ENCODE measurements at places on chromosomes 2 and 18.
A peak's percentile ranks its signal among the peaks of the same experiment; 100 is the strongest.

DNA sequence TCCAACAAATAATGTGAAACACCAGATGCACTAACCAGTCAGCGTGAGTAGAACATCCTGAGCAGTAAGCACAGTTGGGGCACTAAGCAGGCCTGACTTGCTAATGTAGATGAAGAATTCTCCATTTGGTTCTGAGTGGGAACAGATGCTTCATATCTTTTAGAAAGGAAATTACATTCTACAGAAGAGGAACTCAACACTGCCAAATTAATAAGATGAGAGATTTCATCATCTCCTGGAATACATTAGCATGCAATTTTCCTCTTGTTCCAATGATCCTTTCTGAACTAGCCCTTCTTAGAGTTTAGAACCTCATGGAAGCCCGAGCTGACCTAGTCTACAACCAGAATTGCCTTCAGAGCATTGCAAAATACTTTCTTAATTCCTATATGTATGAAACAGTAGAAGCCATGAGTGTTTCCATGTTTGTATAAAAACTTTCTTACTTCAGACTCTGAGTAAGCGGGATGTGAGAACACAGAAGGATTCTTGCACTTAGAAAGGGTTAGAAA is 34.8 kb downstream of the COL5A2 start:
- DNase-seq: no peak

GRCh38 chr18:9616049-9616448 is 1.7 kb upstream of the PPP4R1 start:
- DNase-seq: no peak

- DNase-seq: no peak
These were observed 117.0 kb downstream of the FTCDNL1 start for GRCh38 chr2:199734011-199734410.

- no peak for DNase-seq
These were observed 208.1 kb downstream of the NR4A2 start for GRCh38 chr2:156124458-156124857.

- DNase-seq: no peak
These were observed 15.3 kb upstream of the ARID5A start for GRCh38 chr2:96521219-96521618.

DNA sequence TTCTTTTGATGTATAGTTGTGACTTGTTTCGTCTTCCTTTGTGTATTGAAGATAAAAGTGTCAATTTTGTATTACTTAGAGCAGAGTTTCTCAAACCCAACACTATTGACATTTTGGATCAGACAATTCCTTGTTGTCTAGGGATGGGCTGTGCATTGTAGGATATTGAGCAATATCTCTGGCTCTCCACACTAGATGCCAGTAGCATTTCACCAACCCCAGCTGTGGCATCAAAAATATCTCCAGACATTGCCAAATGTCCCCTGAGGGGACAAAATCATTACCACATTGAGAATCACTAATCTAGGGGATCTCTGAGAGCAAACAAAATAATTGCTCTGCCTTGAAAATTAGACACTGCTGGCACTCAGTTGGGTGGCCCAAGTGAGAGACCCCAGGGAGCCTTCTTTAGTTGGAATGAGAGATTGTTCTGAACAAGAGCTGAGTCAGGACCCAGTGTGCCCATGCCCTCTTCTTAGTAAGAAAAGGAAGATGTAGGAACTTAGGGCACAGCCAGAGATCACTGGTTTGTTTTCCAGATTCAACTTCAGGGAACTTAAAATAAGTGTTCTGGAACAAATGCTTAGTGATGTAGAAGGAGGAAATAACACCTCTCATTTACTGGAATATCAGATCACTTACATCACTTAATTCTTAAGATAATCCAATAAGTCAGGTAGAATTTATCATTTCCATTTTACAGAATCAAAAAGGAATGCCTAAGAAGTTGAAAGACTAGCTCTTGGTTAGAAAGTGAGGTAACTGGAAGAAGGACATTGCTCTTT is 466.6 kb upstream of the TNP1 start:
- DNase-seq: no peak

- DNase-seq: no peak
These were observed 31.6 kb upstream of the ATG16L1 start for GRCh38 chr2:233219848-233220247.

GRCh38 chr2:74908748-74909444 is 49.5 kb upstream of the POLE4 start:
- peak; percentile 21 for DNase-seq

- DNase-seq: no peak
These were observed 99.9 kb upstream of the ZFP36L2 start for GRCh38 chr2:43326101-43326825.

- no peak for DNase-seq
These were observed 60.0 kb downstream of the ADCY3 start for GRCh38 chr2:24859968-24860600.

DNA sequence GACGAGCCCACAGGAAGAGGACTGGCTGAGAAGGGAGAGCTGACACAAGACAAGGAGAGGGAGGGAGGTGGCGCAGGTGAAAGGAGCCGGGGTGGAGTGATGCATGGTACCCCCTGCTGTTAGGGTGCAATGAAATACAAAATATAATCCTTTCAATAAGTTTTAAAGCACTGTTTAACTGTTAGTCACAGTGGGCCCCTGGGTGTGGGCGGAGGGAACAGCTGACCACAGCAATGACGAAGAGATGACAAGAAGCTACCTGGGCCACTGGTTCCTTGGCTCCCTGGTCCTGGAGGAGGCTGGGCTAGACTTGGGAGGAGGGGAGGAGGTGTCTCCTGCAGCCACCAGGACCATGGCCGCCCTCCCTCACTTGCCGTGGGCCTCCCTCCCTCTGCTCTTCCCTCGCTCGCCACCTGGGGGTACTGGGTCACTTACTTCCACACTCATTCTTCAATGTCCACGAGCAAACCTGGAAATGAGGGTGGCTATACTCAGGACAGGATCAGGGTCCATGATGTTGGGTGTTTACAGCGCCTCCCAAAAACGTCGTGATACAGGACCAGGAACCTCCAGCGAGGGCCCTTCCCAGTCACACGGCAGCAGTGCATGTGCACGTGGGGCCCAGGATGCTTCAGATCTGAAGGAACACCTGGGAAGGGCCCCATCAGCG is 196.1 kb downstream of the ANKRD30B start:
- DNase-seq: no peak

GRCh38 chr2:233354500-233354924 is 218 bp downstream of the DGKD start:
- no peak for DNase-seq

DNA sequence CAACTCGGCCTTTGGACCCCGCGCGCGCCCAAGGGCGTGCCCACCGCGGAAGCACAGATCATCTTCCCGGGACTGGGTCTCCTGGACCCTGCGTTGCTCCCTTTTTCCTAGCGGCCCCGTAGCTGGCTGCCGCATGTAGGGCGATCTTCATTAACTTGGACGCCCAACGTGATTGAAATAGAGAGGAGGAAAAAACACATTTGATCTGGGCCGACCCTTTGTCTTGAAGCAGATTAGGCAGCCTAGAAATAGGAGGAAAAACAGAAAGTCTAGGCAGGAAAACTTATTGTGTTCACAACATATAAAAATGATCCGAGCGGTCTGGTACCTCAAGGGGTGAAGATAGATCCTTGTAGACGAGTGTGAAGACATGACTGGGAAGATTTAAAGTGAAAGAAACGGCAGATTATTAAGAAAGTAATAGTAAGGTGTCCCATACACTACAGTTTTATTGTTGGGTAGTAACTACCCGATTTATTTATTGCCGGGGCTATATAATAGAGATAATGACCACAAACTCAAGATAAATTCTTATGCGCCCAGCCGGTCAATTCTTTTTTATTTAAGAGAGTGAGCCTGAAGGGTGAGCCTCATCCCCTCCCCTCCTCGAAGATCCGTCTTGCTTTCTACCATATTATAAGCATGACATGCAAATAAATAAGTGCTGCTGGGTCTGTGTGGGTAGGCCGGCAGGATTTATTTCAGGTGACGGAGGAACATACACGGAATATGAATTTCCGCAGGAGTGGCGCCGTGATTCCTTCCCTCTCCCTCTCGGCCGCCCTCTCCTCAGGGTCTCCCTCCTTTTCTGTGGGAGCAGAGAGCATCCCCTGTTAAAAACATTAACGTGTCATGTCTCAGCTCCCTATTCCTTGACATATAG is 147.4 kb downstream of the MEIS1 start:
- no peak for DNase-seq

DNA sequence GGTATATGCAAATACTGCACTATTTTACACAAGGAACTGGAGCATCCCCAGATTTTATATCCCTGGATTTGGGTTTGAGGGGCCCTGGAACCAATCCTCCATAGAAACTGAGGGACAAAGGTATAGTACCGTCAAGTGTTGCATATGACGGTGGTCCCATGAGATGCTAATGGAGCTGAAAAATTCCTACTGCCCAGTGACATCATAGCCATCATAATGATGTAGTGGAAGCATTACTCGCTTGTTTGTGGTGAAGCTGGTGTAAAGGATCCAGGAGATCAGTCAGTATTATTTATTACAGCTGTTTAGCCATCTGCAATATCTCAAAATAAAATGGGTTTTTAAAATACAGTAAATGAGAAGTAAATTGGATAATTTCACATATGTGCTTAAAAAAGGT is 496.6 kb upstream of the HS6ST1 start:
- no peak for DNase-seq

DNA sequence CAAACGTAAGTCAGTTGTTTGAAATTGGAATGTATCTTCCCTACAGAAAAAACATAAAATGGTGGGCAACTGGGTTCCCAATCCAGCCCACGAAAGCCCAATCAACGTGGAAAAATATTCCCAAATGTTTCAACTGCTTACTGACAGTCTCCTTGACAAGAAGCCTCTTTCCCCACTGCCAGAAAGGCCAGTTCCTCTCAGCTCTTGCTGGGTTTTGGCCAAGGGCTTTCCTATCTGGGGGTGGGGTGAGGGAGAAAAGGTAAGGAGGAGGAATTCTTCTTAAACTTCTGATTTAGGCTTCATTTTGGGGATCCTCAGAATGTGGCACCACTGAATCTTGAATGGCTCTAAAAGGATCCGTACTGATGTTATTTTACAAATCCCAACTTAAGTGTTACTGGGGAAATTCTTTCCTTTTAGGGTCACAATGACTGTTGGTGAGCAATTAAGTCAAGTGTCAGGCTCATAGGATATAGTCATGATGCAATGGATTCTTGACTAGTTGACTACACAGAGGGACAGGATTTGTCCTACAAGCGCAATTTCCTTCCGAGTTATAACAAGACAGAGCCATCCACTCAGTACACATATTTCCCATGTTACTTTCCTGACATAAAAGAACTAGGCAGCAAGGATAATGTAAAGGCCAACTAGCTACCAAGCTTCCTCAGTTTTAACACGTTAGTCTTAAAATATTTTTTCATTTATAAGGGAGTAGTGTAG is 73.6 kb downstream of the SPRED2 start:
- no peak for DNase-seq

GRCh38 chr18:79921984-79922965 is 29.2 kb downstream of the SLC66A2 start:
- DNase-seq: no peak

- DNase-seq: no peak
These were observed 5.9 kb upstream of the DNAJC27 start for GRCh38 chr2:24977631-24978030.

DNA sequence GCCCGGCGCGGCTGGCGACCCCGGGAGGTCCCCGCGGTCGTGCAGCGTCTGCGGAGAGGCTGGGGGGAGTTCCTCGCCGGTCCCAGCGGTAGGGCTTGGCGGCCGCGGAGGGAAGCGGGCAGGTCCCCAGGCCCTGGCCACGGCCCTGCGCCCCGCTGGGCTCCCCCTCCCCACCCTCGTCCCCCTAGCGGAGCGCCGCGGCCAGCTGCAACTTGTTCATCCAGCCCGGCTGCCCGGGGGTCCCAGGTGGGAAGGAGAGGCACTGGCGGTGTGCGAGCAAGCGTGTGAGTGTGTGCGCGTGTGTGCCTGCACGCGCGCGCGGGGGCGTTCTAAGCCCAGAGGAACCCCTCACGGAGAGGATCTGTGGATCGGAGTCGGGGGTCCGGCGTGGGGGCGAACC is 1.3 kb downstream of the PTPRM start:
- DNase-seq: peak; percentile 83

DNA sequence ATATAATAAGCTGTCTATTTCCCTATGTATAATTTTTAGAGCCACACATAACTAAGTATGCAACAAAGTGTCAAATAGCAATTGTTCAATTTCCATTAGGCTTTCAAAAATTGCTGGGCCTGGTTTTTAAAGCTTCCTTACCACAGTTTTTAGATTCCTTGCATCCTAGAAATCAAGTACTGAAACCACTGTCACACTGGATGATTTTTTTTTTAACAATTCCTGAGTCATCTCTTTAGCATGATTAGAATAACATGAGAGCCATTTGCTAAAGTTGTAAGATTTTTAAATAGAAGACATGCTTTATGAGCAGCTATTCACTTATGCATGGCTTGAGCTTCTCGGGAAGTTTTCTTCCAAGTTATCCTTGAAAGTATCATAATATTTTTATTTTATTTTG is 319.5 kb upstream of the NXPH2 start:
- DNase-seq: no peak

- no peak for DNase-seq
These were observed 10.0 kb downstream of the KCNH7 start for GRCh38 chr2:162828545-162828944.
